ENCODE measurements at places on chromosomes 3 and 15. TPM values are rescaled to one million over a fixed set of nuclear protein-coding genes. Genes with fewer than 3 reads are reported as not detected.

KIF15 gene
- total RNA-seq = 5.8 TPM

CPN2 gene
- not detected for total RNA-seq

CPLX3 gene
- not detected for total RNA-seq

CIDEC gene
- 0.09 TPM for total RNA-seq

RTP3 gene
- total RNA-seq = not detected

CISH gene
- 0.30 TPM for total RNA-seq

FLNB gene
- total RNA-seq = 454 TPM

CFAP100 gene
- not detected for total RNA-seq

TRANK1 gene
- 9.4 TPM for total RNA-seq

NOX5 gene
- total RNA-seq = 0.30 TPM

CCR8 gene
- not detected for total RNA-seq

ATP8B4 gene
- 0.42 TPM for total RNA-seq

DNAJA4 gene
- 2.7 TPM for total RNA-seq

CCRL2 gene
- not detected for total RNA-seq

PPP1R14D gene
- not detected for total RNA-seq

GCSAM gene
- total RNA-seq = not detected
